Esophagus squamous epithelium (tissue), 5 donors: ENCODE measurements at places on chromosomes 7 and 10.
A peak's percentile ranks its signal among the peaks of the same experiment; 100 is the strongest.

- DNase-seq = no peak
These were observed 89.0 kb downstream of the JMJD1C start for GRCh38 chr10:63376560-63377304.

GRCh38 chr10:93131986-93132385 is 58.3 kb downstream of the CYP26A1 start:
- no peak for DNase-seq

DNA sequence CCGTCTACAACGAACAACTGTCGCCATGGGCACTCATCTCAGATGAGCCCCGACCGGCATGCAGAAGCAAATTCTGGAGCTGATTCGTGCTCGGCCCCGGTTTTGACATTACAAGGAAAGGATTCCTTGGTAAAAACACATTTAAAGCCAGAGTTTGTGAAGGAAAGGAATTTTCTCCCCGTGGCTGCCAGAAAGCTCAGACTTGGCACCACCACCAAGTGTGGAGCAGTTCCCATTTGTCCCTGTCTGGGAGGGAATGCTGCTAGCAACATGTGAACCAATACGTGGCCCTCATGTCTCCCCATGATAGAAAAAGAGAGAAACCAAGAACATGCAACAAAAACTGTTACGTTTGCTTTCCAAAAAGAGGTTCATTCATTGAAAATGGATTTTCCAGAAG is 55.2 kb upstream of the DDC start:
- no peak for DNase-seq

DNA sequence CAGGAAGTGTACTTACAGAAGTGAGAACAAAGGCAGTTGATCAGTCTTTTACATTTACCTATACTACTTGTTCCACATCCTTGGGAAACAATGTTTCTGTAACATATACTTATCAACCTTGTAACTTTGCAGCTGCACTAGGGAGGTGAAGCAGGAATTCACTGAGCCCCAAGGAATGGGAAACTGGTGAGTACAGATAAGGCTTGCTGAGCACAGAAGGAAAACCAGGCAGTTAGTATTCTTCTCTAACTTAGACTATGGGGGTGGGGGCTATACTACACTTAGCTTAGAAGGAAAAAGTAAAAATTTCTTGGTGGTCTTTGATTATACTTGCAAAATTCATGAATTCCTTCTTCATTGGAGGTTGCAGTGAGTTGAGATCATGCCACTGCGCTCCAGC is 6.9 kb upstream of the ZNF33A start:
- no peak for DNase-seq

DNA sequence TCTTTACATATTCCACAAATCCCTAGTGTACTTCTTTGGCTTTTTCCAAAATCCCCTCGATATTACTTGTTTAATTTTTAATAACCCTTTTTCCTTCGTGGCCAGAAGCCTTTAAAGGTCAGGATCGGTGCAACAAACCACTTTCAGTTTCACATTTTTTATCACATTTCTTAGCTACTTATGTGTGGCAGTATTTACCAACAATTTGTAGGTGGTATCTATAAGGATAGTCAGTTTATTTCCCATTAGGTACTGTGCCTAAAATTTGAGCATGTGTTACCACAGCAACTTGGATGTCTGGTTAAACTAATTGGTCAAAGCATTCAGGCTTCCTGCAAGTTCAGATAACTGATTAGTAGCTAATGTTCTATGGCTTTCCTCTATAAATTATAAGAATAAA is 104.9 kb downstream of the CDK14 start:
- DNase-seq = no peak

DNA sequence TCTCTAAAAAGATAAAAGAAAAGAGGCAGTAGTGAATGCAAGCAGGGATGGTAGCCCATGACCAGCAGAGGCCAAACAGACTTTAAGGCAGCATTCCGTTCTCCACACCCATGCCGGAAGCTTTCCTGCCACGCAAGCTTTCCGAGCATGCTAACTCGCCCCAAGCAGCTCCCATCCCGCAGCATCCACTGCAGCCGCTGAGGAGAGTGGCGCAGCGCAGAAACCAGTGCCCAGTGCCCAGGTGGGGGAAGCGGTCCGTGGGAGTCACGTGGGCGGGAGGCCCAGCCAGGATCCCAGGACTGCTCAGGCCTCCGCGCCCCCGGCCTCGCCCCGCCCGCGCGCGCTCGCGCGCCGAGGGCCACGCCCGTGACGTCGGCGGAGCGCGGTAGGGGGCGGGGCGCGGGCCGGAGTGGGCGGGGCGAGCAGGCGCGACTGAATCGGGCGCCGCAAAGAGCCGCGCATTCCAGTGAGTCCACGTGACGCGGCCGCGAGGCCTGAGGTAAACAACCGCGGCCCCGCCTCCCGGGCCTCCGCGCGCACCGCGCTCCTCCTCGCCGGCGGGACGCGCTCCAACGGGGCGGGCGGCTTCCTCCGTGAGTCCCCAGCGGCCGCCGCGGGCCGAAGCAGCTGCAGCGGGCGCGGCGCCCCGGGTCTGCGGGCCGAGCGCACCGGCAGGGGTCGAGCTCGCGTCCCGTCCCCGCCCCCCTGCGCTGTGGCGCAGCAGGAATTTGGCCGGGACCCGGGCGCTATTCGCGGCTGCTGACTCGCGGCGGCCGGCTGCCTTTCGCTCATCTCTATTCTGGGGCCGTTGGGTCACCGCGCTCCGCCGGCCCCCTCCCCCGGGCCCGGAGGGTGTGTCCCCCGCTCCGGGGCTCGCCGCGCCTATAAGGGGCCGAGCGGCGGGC is at the start of gene OTUD1:
TSS of gene OTUD1 (plus strand) at position 529 of the 905 bp plus-strand sequence. CDS start 383 bp downstream, outside the sequence.
- peak; percentile 80 for DNase-seq

GRCh38 chr10:36023939-36024338 is 381.8 kb upstream of the FZD8 start:
- DNase-seq = no peak

DNA sequence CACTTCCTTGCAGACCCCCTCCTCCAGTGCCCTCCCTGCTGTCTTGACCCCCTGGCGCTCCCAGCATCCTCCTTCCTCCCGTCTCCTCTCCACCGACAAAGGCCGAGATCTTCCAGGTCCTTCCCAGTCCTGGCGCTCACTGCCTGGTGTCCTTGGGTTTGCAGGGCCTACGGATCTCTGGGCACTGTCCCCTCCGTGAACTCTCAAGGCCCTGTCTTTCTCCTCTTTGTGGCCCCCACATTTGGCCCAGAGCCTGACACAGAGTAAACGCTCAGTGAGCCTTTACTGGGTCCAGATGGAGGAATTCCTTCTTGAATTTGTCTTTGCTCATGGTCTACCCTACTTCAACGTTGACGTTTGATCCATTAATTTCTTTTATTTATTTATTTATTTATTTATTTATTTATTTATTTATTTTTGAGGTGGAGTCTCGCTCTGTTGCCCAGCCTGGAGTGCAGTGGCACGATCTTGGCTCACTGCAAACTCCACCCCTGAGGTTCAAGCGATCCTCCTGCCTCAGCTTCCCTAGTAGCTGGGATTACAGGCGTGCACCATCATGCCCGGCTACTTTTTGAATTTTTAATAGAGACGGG is 29.7 kb downstream of the TMEM270 start:
- no peak for DNase-seq

DNA sequence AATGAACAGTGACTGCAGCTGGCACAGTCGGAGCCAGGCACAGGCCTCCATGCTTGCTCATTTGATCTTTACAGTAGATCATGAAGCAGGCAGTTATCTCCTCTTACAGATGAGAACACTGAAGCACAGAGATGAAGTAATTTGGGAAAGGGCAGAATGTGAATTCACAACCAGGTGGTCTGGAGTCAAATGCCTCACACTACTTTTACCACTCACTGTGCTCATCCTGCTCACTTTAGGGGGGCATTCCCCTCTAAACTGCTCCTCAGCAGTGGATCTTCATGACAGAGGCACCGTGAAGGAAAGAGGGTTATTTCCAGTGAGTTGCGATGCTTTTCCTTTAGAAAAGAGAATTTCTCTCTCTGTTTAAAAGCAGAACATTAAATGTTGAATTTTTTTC is 15.1 kb downstream of the SNX10 start:
- DNase-seq = no peak

GRCh38 chr10:34049469-34049868 is 715.0 kb upstream of the NRP1 start:
- DNase-seq = no peak

GRCh38 chr7:22640269-22640668 is 86.7 kb upstream of the IL6 start:
- no peak for DNase-seq

DNA sequence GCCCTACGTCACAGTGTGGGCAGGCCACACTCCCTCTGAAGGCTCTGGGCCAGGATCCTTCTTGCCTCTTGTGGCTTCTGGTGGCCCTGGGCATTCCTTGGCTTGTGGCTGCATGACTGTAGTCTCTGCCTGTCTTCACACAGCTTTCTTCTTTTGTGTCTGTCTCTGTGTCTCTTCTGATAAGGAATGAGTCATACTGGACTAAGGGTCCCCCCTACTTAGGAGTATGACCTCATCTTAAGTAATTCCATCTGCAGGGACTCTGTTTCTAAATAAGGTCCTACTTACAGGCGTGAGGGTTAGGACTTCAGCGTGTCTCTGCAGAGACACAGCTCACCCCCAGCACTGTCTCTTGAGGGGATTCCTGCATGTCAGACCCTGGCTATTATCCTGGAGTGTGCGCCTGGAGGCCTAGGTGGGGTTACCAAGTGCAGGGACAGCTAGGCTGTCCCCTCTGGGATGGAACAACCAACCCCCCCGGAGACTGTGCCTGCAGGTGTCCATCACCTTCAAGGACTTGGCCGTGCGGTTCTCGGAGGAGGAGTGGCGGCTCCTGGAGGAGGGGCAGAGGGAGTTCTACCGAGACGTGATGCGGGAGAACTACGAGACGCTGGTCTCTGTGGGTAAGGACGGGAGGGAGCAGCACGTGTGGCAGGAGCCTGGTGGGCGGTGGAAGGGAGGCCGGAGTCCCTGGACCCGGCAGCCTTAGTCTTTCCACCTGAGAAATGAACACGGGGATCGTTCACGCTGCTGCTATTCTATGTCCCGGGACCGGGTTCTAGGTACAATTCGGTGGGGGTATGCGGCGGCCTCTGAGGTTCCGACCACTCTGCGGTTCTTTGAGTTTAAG is 54.1 kb downstream of the ZNF467 start:
- no peak for DNase-seq

- no peak for DNase-seq
These were observed 126.0 kb upstream of the WNT16 start for GRCh38 chr7:121202834-121203233.

DNA sequence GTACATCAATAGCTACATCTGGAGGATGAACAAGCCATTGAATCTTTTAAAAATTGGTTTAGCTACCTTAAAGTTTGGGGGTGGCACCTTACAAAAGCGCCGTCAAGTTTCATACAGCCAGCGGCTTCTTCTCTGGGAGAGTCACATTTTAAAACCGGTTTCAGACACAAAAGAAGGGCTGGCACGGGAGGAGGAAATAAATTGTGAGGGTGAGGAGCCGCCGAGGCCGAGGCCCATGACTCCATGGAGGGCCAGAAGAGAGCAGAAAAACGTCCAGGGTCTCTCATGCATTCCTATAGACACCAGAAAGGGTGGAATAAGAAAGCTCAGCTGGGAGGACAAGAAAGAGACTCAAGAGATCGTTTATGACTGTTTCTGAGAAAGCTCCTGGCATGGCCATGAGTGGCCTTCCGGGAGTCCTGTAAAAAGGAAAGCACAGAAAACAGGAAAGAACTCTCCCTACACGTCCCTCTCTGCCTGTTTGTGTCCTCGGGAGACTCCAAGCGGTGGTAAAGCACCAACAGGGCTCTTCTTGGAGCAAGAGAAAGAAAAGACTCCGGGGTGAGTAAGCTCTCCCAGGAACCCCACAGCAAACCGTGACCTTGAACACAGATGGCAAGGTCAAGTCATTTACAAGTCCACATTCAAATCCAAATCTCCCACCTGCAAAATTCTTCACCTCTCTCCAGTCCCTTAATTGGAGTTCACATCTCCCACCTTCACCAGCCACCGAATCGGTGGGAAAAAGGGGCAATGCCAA is 1.8 kb downstream of the FRAT2 start:
- no peak for DNase-seq

DNA sequence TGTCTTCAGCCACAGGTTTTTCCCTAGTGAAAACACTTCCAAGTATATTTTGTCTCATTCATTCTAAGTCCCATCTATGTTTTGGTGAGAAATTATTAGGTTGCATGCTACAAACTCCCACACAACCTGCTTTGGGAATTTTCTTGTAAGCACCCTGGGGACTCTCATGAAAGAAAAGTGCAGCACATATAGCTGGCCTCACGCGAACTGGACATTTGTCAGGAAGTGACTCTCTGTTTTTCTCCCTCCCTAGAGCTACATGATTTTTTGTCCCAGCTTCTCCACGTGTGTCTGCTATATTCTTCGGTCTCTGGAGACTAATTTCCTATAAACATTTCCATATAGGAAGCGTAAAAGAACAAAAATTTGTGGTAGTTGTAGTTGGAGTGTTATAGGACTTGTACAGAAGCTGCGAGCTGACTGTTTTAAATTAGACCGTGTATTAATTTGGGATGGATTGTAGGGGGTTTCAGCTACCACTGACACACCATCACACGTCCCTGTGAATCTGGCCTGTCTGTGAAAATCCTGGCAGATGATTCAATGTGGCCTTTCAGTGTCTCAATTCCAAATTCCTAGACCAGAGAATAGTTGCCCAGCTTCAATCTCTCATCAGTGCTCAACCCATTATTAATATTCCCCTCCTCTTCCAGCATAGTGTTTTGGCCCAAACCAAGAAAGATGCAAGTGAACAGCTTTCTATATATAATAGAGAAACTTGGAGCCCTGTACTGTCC is 40.2 kb downstream of the ARL4A start:
- no peak for DNase-seq

DNA sequence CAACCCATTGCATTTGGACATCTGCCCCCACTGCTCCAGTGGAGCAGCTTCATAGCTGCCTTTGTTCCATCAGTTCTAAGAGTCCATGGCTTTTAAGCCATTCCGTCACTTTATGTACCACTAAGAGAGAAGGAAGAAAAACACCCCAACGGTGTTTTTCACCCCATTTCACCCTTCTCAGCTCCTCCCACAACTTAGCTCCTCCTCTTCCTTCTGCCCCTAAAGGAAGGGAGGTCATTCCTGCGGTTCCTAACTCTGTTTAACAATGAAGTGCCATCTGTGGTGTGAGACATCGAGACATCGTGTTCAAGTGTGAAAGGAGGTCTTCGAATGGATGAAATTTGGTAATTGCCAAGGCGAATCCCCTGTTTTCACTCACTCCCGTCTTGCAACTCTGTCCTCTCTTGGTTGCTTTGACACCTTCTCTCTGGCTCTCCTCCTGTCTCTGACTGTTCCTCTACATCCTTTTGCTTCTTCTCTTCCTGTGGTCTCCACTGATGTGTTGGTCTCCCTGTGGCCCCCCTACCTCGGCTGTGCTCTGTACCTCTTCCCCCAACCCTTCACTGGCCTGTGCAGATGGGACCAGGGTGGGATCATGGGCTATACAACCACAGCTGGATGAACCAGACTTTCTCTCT is 23.0 kb downstream of the SMKR1 start:
- DNase-seq = no peak

DNA sequence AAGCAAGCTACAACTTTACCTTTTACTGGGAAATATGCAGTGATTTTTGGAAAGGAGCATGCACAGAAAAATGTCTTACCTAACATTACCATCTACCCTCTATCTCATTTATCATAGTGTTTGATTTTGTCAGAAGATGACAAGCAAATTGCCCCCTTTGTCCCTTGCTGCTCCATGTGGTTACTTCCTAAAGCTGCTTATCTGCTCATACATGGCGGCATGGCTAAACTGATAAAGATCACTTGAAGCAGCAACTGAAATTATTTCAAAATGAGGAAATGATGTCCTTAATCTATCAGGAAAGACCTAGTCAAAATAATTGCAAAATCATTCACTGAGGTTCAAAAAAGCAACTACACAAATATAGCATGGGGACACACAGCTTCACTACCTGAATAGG is 1198.5 kb upstream of the SORCS1 start:
- DNase-seq = no peak
